ENCODE measurements at places on chromosomes 7 and 10.

GRCh38 chr7:127905021-127905420 is 126.2 kb downstream of the LRRC4 start:
- DNase-seq = no peak

DNA sequence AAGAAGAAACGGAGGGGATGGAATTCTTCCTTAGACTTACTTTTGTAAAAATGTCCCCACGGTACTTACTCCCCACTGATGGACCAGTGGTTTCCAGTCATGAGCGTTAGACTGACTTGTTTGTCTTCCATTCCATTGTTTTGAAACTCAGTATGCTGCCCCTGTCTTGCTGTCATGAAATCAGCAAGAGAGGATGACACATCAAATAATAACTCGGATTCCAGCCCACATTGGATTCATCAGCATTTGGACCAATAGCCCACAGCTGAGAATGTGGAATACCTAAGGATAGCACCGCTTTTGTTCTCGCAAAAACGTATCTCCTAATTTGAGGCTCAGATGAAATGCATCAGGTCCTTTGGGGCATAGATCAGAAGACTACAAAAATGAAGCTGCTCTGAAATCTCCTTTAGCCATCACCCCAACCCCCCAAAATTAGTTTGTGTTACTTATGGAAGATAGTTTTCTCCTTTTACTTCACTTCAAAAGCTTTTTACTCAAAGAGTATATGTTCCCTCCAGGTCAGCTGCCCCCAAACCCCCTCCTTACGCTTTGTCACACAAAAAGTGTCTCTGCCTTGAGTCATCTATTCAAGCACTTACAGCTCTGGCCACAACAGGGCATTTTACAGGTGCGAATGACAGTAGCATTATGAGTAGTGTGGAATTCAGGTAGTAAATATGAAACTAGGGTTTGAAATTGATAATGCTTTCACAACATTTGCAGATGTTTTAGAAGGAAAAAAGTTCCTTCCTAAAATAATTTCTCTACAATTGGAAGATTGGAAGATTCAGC is 158.7 kb upstream of the LANCL2 start:
- DNase-seq = no peak

GRCh38 chr7:99429756-99430155 is 8.8 kb downstream of the PTCD1 start:
- DNase-seq = no peak

- DNase-seq = no peak
Observed at GRCh38 chr10:99528494-99529441, 4.0 kb upstream of the NKX2-3 start.

DNA sequence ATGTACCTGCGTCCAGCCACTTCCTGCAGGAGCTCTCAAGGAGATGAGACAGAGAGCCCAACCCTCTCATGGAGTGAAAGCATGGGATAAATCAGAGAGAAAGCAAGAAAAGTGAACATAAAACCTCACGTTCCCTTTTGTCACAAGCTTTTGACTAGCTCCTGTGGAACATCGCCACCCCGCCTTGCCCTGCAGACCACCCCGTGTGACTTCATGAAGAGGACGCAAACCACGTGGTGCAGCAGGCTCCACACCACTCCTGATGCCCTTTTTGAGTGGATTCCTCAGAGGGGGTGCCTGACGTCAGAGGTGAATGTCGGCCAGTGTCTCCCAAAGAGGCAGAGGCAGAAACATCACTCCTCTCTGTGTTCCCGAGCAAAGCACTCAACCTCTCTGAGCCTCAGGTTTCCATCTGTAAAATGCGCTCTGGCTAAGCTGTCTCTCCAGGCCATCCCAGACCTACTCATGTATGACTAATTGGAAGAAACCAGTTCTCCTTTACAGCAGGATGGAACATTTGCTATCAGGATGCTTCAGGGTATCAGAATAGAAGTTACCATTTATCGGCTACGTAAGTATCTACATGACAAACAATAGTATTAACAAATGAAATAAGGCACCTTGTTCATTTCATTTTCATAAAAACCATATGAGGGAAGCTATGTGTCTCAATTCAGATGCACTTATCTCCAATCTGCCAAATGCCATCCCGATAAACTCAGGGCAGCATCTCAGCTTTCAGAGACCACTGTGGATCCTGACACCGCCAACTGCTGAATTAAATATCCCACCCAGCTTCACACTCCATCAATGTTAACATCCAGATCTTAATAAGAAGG is 5.3 kb downstream of the ZNF488 start:
- DNase-seq = no peak

- DNase-seq = no peak
Observed at GRCh38 chr10:110326351-110327032, 21.8 kb upstream of the SMNDC1 start.

All from NT2/D1 (cell line).